AG08396 (cell line): ENCODE measurements at places on chromosomes 1 and 21.

- no peak for DNase-seq
Measured at GRCh38 chr1:47699492-47700235, 261.8 kb downstream of the FOXD2 start.

GRCh38 chr1:3105167-3105863, 36.3 kb downstream of the PRDM16 start:
- DNase-seq, result no peak

GRCh38 chr21:34919406-34919805, 129.7 kb downstream of the RUNX1 start:
- DNase-seq, result no peak

DNA sequence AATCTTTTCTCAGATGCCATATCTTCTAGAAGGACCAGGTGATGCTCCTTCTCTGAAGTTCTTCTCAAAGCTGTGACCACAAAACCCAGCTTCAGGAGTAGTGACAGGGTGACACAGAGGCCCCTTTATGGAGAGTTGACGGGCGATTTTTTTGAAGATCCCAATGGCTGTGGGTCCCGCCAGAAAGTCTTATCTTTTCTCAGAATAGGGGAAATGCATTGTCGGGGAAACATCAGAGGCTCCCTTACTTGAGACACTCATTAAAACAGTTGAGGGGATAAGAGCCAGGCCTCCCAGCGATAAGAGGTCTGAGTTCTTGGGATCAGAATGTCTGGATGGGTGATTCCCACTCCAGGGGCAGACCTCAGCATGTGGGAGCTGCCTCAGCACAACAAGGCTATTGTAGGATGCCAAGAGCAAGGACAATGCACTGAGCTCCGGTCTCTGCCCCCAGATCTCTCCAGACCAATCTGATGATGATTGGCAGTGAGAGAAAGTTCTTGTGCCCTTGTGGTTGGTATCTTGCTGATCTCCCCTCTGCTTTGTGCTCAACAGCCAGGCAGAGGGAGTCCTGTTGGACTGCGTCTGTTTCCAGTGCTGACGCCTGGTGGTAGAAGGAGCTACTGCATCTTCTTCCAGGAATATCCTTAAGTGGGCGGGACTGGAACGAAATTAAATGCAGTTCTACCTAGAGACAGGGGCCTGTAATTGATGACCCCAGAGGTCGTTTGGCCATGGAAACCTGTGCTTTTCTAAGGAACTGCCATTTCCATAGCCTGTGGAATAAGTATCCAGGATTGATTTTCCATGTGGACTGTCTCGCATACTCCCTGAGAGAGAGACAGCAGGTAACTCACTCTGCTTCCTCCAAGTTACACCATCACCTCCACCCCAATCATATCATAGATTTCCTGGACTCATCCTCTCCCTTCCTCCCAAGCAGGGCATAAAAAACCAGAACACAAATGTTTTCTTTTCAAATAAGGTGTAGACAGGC, 6.8 kb upstream of the ACKR1 start:
- DNase-seq, result peak; percentile 74

- DNase-seq, result no peak
Measured at GRCh38 chr1:165279882-165280281, 76.6 kb downstream of the LMX1A start.

DNA sequence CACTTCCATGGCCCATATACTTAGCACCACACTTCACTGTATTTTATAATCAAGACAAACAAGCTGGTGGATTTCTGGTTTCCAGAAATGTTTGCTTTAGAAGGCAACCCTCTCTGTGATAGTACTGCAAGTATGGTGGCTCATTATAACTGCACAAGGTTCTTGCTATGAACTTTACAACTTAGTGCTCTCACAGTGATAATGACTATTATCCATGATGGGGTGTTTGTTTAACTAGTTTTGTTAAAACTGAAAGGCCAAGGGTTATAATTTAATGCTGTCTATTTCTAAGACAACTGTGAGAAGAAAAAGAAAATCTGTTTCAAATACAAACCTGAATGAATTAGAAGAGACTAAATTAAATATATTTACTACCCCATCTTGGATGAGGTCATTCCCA, 903.2 kb downstream of the ADGRL2 start:
- no peak for DNase-seq

DNA sequence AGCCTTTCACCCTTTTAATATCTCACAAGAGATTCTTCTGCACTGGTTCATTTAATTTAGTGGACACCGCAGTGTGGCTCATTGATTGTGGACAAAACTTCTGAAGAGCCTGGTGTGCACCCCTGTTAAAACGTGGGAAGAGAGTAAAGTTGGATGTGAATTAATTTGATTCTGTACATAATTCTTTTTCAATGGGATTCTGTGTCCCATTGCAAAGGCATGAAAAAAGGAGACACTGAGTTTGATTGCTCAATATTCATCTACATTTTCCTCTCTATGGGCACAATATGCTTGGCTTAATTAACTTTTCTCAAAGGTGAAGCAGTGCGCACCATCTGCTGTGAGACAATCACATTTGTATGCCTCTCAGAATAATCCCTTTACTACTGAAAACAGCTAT, 95.1 kb downstream of the BARHL2 start:
- no peak for DNase-seq

DNA sequence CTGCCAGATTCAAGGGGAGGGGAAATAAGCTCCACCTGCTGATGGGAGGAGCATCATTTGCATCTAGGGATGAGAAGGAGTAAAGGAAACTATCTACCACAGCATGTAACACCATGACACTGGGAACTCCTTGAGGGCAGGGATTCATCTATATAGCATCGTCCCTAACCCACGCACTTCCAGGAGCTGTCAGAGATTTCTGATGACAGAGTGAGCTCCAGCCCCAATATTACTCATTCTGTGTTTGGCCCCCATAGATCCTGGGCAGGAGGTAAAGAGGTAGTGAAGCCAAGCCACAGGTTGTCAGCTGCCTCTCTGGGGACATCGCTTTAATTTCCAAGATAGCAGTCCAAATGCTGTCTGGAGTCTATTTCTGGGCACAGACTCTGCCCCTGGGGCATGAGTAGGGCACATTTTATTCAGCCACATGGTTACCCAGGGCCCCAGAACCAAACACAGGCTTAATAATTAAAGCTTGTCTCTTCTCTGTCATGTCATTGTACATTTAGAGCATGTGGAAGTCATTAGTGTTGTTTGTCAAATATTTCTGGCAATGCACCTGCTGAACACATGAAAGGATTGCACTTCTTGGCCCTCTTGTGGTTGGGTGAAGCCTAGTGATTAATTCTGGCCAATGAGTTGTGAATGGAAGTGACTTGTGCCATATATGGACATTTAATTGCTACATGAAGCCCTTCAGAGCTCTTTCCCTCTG, 105.9 kb upstream of the POU3F1 start:
- DNase-seq, result no peak

DNA sequence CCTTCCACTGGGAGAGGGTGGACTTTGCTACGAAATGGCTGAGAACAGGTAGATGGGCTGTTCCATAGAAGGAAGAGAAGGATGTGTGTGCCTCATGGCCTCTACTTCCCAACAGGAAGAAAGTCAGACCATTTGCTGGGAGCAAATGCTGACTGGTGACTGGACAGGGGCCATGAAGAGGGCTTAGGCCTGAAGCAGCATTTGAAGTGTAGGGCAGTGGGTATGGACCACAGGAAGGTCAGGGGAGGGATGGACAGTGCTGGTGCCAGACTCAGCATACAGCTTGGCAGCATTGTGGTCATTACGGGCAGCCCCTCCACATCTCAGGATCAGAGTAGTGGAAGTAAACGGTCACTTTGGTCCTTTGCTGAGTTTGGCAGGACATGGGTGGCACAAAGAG, 275.7 kb downstream of the MATN1 start:
- no peak for DNase-seq

DNA sequence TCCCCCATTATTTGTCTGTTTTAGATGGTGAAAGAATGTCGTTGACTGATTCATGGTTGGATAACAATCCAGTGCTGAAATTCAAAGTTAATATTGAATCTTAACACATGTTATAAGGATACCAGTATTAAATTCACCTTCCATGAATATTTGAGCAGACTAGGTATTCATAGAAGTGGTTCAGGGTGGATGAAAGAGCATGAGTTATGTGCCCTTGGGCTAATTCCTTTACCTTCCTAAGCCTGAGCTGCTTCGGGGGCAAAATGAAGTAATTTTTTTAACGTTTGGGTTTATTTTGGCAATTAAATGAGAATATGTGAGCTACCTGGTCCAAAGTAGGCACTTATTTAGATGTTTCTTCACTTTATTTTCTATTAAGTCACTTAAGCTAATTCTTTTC, 2.7 kb upstream of the PLPPR5 start:
- DNase-seq, result no peak

DNA sequence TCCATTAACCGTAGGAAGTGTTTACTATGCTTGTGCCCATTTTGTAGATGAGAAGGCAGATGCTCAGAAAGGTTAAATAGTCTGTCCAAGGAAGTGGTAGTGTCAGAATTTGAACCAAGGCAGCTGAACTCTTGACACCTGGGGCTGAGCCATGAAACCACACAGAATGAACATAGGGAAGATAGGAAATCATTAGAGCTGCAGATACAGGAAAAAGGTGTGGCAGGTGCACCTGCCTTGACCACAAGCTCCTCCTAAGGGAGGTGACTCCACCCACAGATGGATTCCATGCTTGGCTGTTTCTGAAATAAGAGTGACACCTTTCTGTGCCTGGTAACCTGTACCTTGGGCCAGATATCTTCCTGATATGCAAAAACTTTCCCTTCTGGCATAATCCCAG, 69.9 kb upstream of the IGSF21 start:
- no peak for DNase-seq

GRCh38 chr1:193212637-193213036, 26.2 kb upstream of the B3GALT2 start:
- DNase-seq, result no peak

GRCh38 chr1:6683434-6683833, 18.2 kb downstream of the DNAJC11 start:
- DNase-seq, result no peak

DNA sequence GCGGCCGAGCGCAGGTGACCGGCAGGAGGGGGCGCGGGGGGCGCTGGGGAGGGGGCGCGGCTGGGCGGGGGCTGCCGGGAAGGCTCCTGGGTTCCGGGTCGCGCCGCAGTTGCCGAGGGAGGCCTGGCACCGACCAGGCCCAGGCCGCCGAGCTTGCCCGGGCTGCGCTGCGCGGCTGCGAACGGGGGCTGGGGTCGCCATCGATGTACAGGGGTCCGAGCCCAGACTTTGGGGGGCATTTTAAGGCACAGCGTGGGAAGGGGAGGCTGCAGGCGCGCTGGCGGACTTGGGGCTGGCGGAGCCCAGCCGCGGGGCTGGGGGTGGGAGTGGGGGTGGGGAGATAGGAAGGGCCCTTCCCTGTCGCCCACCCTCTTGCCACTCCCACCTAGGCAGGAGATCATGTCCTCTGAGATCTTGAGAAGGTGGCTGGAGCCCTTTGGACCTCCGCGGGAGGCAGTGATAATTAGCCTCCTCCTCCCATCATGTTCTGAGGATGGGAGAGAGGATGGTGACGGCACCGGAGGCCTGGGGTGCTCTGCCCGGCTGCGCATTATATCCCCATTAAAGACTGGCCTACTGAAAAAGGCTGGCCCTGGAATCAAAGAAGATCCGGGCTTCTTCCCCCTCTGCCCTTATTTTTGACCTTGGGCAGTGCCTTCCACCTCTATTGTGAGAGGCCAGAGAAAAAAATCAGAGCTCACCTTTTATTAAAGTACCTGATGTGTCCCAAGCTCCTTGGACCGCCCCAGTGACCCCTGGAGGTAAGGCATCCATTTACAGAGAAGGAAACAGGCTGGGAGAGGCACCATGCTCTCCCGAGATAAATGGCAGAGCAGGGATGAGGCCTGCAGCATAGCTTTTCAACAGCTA, 497 bp downstream of the FBXO44 start:
- no peak for DNase-seq

DNA sequence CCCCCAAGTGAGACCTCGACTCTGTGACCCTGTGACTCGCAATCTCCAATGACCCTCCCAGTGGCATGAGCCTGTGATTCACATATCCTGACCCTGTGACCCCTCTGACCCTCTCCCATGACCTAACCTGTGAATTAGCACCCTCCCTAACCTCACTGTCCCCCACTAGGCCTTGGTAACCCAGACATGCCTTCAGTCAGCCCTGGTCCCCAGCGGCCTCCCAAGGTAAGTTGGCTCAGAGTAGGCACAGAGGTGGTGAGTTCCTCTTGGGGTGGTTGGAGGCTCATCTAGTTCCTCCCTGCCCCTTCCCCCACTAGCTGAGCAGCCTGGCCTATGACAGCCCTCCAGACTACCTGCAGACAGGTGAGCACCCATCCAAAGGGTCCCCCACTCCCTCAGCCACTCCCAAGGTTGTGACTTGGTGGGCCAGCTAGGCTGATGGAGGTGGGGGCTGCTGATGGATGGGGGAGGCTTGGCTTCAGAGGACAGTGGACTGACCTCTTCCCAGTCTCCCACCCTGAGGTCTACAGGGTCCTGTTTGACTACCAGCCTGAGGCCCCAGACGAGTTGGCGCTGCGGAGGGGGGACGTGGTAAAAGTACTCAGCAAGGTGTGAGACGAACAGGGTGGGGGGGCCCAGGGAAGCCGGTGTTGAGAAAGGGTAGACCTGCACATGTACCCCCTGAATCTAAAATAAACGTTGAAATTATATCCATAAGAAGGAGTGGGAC, 1.6 kb downstream of the SH3D21 start:
- DNase-seq, result no peak

DNA sequence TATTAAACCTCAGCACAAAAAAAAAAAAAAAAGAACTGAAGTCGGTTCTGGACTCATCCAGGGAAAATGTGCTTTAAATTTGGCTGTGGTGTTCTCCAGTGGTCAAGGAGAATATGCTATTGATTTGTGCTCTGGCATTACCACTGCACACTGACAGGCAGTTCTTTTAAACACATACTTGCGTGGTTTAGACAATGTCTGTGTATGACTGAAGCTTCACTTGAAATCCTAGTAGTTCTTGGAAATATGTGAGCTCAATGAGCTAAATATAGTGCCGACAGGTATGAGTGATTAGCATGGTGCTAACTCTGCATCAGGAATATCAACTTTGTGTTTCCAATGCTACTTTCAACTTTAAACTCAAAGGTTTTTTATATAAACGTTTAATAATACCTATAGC, 415.6 kb downstream of the SMYD3 start:
- no peak for DNase-seq

- DNase-seq, result no peak
Measured at GRCh38 chr1:8938232-8938999, 7.3 kb upstream of the CA6 start.

DNA sequence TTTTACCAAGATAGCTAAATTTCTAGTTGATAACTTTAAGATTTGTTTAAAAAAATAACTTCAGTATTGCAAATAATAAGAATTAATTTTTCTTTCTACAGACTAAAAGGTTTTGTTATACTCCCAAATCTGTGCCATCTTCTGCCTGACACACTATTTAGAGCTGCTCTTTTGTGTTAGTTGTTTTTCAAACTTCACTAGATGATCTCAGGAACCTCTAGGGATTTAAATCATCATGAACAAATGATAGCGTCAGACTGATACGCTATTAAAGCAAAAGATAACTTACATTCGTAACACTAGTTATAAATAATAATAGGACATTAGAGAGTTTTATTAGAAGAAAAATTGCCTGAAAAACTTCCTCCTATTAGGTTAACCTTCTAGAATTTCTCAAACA, 243.1 kb upstream of the CXADR start:
- DNase-seq, result no peak

GRCh38 chr1:223077247-223077833, 65.7 kb downstream of the TLR5 start:
- no peak for DNase-seq
